T-helper 2 cell (primary cell): ENCODE measurements at places on chromosomes 16 and 17.
A peak's percentile ranks its signal among the peaks of the same experiment; 100 is the strongest.

DNA sequence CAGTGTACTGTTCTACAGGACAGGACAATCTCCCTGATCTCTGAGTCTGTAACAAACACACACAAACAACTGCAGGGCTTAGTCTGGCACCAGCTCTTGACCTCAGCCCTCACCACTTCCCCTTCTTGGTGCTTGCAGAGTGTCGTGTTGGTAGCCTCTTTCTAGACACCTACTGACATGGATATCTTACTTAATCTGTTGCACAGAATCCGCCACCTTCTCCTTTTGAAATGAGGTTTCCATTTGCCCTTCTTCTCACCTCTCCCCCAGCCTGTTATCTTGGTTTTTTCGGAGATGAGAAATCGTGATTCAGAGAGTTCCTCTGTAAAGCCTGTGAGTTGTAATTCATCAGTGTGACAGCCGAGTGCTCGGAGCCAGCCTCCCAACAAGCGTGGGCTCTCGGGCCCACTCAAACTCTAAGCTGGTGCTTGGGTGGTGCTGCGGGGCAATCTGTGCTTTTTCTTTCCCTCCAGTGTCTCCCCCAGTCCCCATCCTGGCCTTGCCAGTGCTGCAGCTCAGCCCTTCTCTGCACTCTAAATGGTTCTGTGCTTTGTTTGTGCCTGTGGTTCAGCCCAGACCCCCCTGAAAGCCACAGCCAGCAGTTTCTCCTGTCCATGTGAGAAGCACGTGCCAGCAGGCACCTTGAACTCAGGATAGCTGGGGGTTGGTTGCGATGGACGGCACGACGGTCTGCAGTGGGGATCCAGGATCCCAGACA lies 28.1 kb downstream of the KIAA0513 start:
- DNase-seq, result peak; percentile 99

DNA sequence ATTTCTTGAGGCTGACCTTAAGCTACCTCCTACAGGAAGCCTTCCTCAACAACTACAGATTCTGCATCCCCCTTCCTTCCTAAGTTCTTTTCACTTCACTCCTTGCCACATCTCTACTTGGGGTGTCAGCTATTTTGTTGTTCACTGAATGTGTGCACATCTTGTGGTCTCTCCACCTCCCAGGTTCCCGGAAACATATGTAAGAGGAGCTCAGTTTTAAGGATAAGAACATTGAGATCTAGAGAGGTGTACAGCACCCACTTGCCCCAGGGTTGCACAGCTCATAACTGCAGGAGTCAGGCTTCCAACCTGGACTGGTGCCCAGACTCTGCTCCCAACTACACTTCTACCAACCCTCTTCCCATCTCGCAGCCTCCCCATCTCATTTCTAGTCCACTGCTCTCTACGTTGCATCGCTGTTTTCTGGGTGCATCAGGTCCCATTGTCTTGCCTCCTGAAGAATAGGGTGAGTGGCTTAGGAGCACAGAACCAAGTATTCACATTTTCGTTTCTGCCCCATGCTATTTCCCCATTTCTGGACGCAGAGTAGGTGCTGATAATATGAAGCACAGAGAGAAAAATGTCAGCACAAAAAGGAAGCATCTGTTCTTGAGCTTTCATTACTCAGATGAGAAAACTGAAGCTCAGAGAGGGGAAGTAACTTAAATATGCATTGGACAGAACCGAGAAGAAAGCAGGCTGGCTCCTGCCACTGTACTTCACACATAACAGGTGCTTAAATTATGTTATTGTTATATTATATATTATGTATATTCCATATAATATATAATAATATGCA lies 292.0 kb upstream of the CCL2 start:
- DNase-seq, result no peak

DNA sequence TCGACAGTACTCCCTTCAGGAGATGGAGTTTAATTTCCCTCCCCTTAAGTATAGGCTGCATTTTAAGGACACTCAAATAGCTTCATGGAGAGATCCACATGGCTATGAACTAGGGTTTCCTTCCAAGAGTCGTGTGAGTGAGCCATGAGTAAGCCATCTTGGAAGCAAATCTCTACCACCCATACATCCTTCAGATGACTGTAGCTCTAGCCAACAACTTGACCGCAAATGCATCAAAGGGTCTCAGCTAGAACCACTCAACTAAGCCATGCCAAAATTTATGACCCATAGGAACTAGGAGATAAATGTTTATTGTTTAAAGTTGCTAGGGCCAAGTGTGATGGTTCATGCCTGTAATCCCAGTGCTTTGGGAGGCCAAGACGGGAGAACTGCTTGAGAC lies 43.4 kb downstream of the METTL16 start:
- no peak for DNase-seq

GRCh38 chr16:27430923-27431484 lies 29.0 kb downstream of the IL21R start:
- DNase-seq, result no peak

- DNase-seq, result no peak
Observed at GRCh38 chr16:69823831-69824563, 61.9 kb downstream of the WWP2 start.

DNA sequence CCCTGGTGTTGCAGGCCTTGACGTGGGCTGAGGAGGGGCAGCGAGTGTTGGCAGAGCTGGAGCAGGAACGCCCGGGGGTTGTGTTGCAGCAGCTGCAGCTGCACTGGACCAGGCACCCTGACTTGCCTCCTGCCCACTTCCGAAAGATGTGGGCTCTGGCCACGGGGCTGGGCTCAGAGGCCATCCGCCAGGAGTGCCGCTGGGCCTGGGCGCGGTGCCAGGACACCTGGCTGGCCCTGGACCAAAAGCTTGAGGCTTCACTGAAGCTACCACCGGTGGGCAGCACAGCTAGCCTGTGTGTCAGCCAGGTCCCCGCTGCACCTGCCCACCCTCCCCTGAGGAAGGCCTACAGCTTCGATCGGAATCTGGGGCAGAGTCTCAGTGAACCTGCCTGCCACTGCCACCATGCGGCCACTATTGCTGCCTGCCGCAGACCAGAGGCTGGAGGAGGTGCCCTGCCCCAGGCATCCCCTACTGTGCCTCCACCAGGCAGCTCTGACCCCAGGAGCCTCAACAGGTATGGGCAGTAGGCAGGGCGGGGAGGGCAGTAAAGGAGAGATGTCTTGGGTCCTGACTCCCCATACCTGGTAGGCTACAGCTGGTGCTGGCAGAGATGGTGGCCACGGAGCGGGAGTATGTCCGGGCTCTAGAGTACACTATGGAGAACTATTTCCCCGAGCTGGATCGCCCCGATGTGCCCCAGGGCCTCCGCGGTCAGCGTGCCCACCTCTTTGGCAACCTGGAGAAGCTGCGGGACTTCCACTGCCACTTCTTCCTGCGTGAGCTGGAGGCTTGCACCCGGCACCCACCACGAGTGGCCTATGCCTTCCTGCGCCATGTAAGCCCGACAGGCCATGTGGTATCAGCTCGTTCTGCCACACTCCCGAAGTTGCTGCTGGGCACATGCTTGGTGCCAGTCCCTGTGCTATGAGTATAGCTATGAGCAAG lies 5.6 kb downstream of the PLEKHG4 start:
- DNase-seq, result no peak

DNA sequence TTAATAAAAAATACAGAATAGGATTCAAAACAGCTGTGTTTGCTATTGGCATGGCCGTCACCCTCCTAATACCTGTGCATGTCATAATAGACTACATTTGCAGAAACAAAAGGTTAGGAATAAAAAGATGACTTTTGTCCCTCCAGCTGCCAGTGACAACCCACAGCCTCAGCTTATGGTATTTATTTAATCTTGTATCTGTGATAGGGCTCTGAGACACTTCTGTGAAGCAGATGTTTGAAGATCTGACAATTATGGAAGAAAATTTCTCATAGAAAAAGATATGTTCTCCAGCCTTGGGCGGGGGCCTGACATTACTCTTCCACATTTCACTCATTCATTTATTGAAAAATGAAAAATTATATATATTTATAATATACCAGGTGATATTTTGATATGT lies 62.2 kb downstream of the PITPNC1 start:
- DNase-seq, result no peak

DNA sequence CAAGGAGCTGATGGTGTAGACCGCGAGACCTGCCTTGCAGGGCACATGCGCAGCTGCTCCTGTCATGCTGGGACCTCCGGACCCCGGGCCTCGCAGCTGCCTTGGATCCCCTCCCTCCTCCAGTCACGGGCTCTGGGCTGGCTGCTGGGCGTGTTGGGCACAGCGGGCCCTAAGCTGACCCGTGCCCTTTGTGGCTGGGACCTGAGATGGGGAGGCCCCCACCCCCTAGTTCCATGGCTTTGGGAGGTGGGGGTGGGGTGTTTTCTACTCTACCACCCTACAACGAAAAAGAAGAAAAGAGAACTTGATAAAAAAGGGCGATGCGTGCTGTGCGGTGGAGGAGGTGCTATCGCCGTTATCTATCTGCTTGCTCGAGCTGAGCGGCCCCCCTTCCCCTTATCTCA lies 14.5 kb downstream of the ZFPM1 start:
- DNase-seq, result no peak

- no peak for DNase-seq
Observed at GRCh38 chr17:58276423-58276822, 4.3 kb downstream of the MPO start.

GRCh38 chr17:7019839-7020519 lies 2.9 kb upstream of the BCL6B start:
- DNase-seq, result no peak

- DNase-seq, result no peak
Observed at GRCh38 chr17:1714427-1714979, 4.3 kb upstream of the TLCD2 start.

GRCh38 chr16:53435066-53435688 lies 906 bp downstream of the RBL2 start:
- DNase-seq, result peak; percentile 29

- DNase-seq, result no peak
Observed at GRCh38 chr17:78888941-78889518, 14.0 kb downstream of the CEP295NL start.

DNA sequence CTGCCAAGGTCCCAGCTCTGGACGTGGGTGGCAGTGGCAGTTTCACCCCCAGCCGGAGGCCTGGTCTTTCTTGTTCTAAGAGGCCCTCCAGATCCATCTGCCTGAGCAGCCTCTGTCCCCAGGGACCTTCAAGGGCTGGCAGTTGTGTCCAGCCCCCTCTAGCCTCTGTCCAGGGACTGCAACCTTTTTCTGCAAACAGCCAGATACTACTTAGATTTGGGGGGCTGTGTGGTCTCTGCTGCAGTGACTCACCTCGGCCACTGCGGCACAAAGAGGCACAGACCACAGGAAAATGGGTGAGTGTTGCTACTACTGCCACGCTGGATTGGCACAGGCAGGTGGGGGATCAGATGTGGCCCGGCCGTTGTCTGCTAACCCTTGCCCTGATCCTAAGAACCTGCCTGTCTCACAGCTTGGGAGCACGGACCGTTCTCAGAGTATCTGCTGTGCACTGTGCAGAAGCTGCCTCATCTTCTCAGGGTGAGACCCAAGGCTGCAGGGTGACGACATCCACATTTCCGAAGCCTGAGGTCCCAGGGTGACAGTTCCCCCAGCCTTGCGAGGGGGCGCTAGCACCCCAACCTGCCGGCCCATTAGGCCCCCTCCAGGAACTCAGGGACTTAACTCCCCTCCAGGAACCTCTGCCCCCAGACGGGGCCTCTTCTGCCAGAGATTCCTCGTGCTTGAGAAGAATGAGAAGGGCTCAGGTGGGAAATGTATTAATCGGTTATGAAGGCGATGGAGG lies 27.6 kb downstream of the MXRA7 start:
- DNase-seq, result no peak

DNA sequence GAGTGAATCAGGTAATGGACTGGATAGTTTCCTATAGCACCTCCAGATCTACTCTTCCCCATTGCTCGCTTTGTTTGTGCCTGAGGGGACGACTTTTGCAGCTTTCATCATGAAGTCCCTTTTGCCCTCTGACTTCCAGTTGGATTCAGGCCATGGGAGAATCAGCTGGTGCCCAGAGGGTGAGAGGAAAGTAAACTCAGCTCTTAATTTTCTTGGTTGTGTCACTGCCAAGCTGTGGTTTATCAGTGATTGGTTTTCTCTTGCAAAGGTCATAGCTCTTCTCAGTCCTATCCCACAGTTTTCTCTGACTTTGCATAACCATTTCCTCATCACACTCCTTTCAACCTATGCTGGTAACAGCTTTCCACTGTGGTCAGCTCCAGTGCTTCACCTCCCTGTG lies 200.1 kb downstream of the KCNJ2 start:
- no peak for DNase-seq

DNA sequence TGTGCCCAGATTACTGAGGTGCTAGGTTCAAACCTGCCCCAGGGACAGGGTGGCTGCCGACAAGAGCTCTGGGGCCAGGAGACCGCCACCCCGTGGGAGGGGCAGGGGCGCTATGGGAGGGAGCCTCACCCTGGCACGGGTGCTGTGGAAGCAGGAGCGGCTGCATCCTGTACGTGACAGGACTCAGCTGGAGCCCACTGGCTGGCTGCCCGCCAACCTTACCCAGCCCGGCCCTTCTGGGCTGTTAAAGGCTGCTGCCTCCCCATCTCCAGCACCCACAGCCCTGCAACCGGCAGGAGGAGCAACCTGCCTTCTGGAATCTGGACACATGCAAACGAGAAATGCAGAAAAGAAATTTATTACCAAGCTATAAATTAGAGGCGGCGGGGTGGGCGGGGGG lies 11.2 kb downstream of the PAM16 start:
- no peak for DNase-seq

- DNase-seq, result no peak
Observed at GRCh38 chr17:72204742-72205141, 83.9 kb downstream of the SOX9 start.

DNA sequence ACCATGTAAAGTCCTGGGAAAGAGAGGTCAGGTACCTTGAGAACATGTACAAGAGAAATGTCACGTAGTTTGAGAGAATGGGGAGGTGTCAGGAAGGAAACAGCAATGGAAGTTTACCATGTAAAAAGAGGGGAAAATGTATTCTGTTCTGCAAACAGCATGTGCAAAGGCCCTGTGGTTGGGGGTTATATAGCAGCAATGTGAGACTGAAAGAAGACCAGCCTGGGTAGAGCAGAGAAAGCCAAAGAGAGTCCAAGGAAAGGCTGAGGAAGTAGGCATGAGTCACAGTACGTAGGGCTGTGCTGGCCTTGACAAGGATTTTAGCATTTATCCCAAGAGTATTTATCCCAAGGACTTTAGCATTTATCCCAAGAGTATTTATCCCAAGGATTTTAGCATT lies 141.3 kb upstream of the CACNG3 start:
- peak; percentile 27 for DNase-seq

DNA sequence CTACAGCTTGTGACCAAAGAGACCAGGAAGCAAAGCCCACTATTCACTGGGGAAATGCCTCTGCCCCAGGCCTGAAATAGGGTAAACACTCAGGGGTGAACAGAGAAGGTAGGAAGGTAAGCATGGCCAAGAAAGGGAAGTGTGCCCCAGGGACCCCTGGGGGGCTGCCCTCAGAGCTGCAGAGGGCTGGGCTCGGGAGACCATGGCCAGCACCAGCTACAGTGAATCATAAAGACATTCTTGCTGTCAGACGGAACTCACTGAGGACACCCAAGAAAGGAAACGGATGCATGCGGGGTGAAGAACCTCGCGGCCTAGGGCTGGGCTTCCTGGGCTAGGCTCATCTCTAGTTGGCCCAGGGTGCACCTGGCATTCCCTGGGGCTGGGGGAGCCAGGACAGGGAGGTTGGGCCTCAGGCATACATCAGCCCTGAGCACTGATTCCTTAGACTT lies 9.6 kb downstream of the HIC1 start:
- DNase-seq, result no peak
